ENCODE measurements at places on chromosomes 2 and 18. TPM values are rescaled to one million over a fixed set of nuclear protein-coding genes. Genes with fewer than 3 reads are reported as not detected.

Gene OR6B2
- not detected for total RNA-seq

Gene DNAJC5G
- total RNA-seq: not detected

Gene LGALSL
- 0.43 TPM for total RNA-seq

Gene PROKR1
- not detected for total RNA-seq

Gene MTCL1
- 0.43 TPM for total RNA-seq

Gene CFAP65
- not detected for total RNA-seq

Gene SRD5A2
- not detected for total RNA-seq

Gene SLC5A7
- total RNA-seq: not detected

Gene LIMS4
- 1.1 TPM for total RNA-seq

Gene DPP4
- total RNA-seq: 101 TPM

Gene CYP27C1
- total RNA-seq: not detected

DNA sequence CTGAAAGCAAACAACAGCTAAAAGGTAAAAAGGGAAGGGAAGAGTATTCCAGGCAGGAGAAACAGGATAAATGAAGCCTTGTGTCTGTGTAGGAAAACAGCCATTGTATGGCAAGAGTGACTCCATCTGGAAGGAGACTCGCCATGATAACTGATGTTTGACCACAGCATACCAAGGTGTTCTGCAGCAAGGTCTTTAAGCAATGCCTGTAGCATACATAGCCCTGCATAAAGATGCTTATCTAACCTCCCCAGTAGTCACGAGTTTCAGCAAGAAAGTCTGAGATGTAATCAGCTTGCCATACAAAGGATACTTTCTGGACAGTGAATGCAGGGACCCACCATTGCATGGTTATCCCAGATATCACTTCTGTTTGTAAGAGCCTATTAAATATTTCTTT, 11.9 kb upstream of the CCNT2 start:
- DNase-seq: no peak

- no peak for DNase-seq
These were observed 537 bp upstream of the ZC3H15 start for GRCh38 chr2:186485576-186485870.

DNA sequence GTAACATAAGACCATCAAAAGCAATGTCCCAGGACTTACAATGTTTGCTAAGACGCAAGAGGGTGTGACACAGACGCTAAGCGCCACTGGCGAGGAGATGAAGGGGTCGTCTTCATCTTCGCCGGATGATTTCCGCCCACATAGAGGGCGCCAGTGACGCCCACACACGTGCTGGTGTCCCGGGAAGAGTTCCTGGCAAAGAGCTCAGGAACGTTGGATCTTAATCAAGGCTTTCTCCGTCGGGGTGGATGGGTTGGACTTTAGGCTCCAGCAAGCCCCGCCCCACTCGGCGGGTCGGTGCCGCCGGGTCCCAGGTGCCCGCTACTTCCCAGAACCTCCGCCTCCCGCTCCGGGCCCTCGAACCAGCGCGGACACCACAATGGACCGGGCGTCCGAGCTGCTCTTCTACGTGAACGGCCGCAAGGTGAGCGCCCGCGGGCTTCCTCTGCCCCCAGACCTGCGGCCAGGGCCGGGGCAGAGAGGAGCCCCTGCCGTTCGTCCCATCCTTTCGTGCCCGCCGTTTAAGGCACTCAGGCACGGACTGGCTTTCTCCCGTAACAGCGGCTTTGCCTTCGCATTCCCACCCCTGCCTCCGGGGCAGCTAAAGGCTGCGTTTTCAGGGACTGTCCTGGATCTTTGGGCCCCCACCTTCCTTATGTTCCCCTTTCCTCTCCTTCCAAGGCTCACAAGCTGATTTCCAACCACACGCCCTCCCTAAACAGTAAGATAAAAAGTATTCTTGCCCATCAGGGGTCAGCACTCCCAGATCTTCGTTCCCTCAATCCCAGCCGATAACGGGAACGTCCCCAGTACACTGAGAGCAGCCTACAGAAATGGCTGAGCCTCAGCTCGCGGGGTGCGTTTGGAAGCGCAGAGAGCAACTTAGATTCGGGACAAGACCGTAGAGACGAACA, at the start of gene AOX1:
Gene AOX1 (plus strand): TSS at position 285 of the 914 bp plus-strand sequence. CDS start 95 bp downstream, at position 380.
- DNase-seq: peak; percentile 39

GRCh38 chr2:150109912-150110311, 377.6 kb downstream of the RND3 start:
- no peak for DNase-seq

DNA sequence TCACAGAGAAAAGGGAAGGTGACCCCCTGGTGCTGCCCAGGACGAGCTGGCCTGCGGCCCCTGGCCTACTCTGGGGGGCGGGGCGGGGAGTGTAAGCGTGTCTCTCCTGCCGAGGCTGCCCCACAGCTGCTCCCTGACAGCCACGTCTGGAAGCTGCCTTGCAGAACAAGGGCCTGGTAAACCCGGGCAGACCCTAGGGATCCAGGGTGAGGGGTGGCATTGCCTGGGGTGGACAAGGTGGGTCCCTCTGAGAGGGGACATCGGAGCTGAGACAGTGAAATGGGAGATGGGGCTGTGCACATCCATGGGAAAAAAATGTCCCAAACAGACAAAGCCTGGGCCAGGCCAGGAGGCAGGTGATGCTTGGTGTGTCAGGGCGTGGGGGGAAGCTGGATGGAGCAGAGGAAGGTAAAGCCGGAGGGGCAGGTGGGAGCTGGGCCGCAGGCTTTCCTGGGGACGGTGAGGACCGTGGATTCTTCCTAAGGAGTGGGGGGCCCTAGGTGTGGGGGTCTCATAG, 66.0 kb upstream of the HDAC4 start:
- no peak for DNase-seq

- no peak for DNase-seq
These were observed 9.9 kb upstream of the GYPC start for GRCh38 chr2:126646026-126646425.

- DNase-seq: no peak
These were observed 4.6 kb downstream of the PIGN start for GRCh38 chr18:62182220-62182619.

DNA sequence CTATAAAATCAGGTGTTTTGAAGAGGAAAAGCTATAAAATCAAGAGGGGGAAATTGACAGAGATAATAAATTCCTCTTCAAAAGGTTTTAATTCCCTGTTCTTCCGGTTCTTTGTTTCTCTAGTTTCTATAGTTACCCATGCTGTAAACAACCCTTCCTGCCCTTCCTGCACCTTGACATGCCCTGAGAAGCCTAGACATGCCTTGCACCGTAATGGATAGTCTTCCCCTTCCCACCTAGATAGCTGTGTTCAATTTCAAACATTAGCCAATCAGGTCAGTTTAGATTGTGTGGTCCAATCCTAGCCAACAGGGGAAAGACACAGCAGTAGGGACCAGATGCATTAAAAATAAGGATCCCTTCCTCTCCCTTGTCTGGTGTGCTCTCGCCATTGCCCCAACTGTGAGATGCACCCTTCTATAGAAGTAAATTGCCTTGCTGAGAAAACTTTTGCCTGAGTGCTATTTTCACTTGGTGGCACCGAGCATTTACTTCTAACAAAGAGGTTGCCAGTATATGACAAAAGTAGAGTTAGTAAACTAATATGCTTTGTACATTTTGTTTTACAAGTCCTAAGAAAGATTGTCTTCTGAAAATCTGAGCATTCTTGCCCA, 27.1 kb downstream of the SULT1C4 start:
- DNase-seq: no peak

GRCh38 chr2:9467687-9468086, 6.7 kb upstream of the IAH1 start:
- DNase-seq: no peak

DNA sequence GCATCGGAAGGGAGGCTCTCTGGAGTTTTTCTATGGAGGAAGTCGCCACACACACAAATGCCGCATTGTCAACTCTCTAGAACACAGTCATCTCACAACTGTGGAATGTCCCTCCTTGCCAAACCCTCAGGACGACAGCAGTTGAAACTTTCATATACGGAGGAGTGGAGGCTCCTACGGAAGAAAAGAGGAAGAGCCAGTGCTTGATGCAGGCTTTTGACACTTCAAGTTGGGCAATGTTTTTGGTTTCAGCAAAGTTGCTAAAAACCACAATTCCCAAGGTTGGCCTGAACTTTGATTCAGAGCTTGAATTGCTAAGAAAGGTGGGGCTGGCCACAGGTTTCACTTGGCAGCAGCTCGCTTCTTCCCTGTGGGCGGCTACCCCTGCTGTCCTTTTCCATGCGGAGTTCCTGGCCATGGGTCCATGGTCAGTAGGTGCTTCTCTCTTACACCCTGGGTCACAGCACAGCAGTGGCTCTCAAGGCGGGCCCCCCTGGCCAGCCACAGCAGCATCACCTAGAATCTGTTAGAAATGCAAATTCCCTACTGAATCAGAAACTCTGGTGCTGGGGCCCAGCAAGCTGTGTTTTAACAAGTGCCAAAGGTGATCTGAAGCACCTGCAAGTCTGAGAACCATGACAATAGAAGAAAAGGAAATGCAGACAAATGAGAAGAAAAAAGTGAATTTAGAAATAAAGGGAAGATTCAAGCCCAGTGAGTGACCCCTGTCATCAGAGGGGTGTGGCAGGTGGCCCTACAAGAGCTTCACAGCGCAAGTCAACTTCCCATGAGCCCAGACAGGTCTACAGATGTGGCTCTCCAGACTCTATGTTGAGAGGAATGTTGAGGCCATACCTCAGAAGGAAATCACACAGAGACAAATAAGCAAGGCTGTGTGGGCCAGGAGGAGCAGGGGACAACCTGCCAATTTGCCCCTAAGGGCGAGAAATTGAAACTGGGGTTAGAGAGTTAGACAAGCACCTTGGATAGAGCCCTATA, 856.4 kb downstream of the RNF144A start:
- no peak for DNase-seq

DNA sequence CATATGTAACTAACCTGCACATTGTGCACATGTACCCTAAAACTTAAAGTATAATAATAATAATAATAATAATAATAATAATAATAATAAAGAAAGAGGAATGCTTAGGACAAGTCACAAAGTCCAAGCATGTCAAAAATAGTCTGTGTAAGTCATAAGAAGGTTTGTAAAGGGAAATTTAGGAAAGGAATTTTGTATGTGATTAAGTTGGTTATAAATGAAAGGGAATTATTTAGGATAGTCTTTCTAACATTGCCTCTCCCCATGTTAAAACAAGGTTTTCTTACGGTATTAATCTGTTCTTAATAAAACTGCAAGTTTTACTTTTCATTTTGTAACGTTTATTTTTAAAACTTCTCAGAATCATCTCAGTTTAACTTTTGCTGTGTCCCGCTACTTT, 62.8 kb downstream of the SESTD1 start:
- DNase-seq: no peak

- DNase-seq: no peak
These were observed 50.0 kb upstream of the RFX8 start for GRCh38 chr2:101524806-101525430.

- DNase-seq: no peak
These were observed 18.7 kb downstream of the RBBP8 start for GRCh38 chr18:22951823-22952222.

DNA sequence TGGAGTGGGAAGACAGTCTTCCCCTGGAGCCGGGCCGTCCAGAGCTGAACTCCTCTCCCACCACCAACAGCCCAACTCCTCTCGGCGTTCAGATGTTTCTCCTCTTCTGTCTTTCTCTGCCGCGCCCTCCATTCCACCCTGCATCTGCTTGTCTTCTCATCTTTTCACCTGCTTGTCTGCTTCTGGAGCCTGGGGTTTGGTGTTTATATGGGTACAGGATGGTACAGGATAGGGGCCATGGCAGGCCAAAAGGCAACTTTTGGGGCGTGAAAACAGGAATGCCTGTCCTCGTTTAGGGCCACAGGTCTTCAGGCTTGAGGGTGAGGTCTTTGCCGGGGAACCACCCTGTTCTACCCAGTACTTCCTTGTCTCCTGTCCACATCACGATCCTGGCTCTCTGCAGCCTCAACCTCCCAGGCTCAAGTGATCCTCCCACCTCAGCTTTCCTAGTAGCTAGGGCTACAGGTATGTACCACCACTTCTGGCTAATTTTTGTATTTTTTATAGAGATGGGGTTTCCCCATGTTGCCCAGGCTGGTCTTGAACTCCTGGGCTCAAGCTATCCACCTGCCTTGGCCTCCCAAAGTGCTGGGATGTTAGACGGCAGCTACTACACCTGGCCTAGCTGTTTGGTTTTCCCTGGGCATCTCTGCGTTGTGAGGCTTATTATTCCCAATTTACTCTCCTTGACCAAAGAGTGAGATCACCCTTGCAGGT, 60.8 kb upstream of the REL start:
- no peak for DNase-seq

DNA sequence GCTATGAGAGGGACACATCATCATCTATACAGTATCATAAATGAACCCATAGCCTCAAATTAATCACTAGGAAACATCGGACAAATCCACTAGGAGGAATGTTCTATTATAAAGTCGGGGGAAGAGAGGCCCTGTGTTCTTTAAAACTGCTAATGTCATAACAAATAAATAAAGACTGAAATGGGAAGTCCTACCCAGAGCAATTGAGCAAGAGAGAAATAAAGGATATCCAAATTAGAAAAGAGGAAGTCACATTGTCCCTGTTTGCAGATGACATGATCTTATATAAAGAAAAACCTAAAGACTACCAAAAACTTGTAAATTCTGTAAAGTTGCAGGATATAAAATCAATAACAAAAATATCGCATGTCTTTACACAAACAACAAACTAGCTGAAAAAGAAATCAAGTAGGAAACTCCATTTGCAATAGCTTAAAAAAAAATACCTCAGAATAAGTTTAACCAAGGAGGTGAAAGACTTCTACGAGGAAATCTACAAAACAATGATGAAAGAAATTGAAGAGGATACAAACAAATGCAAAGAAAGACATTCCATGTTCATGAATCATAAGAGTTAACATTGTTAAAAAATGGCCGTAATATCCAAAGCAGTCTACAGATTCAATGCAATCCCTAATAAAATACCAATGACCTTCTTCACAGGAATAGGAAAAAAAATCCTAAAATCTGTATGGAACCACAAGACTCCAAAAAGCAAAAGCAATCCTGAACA, 30.6 kb downstream of the RTN4 start:
- DNase-seq: no peak

- DNase-seq: no peak
These were observed 66.6 kb upstream of the ODC1 start for GRCh38 chr2:10514743-10515142.

- no peak for DNase-seq
These were observed 555.2 kb downstream of the DCDC2C start for GRCh38 chr2:4258563-4258962.

GRCh38 chr2:182080493-182080892, 94.8 kb downstream of the PPP1R1C start:
- no peak for DNase-seq

GRCh38 chr18:51149670-51150069, 47.8 kb downstream of the MEX3C start:
- no peak for DNase-seq

DNA sequence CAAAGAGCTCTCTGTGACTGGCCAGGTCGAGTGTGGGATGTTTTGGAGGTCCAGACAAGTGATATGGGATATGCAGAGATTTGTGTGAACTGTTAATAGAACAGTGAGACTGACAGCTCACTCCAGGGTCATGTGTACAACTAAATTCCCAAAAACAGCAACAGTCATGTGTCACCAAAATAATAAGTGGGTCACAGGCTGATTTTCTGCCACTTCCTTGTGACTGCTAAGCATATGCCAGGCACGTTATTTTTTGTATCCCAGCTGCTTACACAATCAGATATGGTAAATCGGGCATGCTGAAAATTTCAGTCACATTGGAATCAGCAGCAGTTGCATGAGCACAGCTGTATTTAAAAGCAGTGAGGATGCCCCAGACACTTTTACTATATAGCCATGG, 198.7 kb downstream of the PTGR3 start:
- no peak for DNase-seq

GRCh38 chr2:109582928-109583895, 30.6 kb downstream of the SEPTIN10 start:
- DNase-seq: no peak

- DNase-seq: no peak
These were observed 130.1 kb upstream of the CDH20 start for GRCh38 chr18:61203151-61203550.

Measured in activated naive CD8-positive, alpha-beta T cell treated with anti-CD3 and anti-CD28 coated beads, Interleukin-2, amount 10 ng/mL, durations not matched to agents 7 days and 5 days (primary cell).